ENCODE measurements at places on chromosomes 7 and 10.

GRCh38 chr7:27207348-27207985 lies 7.6 kb upstream of the HOXA13 start:
- DNase-seq, result no peak

DNA sequence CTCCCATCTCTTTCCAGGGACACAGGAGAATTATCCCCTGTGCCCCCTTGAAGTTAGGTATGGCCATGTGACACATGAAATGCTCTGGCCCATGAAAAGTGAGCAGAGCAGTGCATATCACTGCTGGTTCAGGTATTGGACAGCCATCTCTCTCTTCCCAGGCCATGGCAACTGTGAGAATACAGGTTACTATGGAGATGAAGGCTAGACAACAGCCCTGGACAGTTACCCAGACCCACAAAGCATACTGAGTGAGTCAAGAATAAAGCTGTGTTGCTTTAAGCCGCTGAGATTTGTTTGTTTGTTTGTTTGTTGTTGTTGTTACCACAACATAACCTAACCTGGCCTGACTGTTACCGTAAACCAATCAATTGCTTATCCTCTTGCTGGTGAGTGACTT lies 722.3 kb downstream of the KCNMA1 start:
- no peak for DNase-seq

- no peak for DNase-seq
Measured at GRCh38 chr7:105389088-105389650, 448 bp upstream of the SRPK2 start.

DNA sequence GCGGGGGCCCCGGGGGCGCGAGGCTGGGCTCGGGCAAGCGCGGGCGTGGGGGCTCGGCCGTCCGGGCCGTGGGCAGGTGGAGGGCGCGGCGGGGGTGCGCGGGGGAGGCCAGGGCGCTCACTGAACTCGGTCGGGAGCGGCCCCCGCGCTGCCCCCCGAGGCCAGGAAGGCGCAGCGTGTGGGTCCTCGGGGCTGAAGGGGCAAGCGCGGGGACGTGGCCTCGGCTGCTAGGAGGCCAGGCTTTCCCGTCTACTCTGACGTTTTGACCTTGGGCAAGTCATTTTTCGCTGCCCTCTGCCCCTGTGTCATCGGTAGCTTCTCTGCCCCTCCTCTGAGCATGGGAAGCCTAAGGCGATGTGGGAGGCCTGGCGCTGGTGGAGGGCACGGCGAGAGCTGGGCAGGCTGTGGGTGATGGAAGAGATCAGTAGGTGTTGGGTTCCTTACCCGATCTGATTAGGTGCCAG lies 441 bp downstream of the FBH1 start:
- DNase-seq, result no peak

DNA sequence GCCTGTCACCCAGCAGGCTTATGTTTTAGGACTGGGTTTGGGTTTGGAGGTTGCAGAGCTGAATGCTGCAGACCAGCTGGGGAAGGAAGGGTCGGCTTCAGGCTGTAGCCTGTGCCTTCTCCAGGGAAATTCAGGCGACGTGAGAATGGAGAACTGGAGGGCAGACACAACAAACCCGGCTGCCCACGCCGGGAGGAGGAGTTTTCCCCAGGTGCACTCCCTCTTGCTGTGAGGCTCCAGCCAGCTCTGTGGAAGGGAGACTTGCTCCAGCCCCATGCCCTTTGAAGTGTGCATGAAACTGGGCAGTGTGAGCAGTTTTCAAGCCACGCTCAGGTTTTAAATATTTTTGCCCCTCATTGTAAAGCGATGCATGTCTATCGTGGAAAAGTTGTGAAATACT lies 279.1 kb downstream of the CCSER2 start:
- DNase-seq, result no peak

DNA sequence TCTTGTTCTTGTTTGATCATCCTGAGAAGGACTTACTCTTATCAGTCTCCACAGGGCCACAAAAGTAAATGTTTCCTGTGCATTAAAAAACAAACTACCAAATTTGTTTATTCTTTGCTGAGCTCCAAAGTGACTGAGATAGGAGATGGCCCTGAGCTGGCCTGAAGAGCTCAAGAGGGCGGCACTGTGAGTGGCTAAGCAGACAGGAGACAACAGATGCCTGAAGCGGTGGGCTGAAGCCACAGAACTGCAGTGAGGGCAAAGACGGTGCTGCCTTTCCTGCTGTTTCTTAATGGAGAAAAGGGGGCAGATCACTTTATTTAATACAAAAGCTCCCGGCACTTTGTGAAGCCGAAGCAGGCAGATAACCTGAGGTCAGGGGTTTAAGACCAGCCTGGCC lies 379.6 kb downstream of the ARL4A start:
- DNase-seq, result no peak

All from stimulated activated CD8-positive, alpha-beta memory T cell treated with anti-CD3 and anti-CD28 coated beads, Interleukin-15, amount 100 ng/mL, for 24 hours (primary cell).